ENCODE measurements at places on chromosomes 7 and 10.

DNA sequence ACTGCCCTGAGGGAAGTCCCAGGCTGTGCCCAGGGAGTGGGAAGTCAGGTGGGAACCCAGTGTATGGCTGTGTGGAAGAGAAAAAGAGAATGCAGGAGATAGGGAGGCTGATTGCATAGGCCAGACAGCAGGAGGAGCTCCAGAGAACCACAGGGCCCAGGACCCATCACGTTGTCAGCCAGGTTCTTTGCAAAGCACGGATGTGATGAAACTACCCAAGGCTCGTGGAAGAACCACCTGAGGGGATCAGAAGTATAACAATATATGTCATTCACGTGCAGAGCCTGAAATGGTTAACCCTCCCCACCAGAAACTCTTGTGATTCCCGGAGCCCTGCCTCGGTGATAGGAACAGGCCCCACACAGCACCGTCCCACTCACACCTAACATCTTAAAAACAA lies 83.6 kb downstream of the LARP4B start:
- DNase-seq: no peak

DNA sequence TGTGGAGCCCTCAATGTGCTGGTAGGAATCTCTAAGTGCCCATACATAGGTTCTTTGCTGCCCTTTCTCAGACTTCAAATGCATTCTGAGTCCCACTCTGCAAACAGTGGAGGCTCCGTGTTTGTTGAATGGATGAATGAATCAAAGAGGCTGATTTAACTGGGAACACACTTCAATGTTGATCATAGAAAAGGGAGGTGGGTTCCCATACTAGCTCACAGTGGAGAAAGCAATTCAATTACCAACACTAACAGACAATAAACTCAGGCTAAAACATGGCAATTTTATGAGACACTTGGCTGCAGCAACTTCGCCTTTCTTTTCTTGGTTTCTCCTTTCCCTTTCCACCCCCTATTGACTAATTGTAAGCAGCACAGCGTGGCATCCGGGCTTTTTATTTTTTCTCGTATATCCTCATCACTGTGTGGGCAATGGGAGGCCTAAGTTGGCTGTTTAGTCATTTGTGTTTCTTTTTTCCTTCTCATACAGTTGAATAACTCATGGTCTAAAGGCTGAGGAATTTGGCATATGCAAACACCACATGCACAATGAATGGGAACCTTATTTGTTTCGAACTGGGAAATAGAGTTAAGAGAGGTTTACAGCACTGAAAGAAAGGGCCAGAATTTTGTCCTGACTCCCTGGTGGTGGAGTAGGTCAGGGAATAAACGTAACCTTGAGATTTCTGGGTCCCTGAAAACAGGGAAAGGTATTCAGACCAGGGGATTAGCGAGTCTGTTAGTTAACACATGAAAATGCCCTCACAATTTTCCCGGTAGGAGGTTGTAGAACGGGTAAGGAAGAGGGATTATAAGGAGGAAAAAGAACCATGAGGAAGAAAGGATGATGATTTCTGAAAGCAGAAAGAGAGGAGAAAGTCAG lies 858.5 kb downstream of the KCNMA1 start:
- no peak for DNase-seq

GRCh38 chr7:333393-333764 lies 43.4 kb downstream of the FOXL3 start:
- no peak for DNase-seq

- no peak for DNase-seq
These were observed 527.1 kb upstream of the CELF2 start for GRCh38 chr10:10490581-10490980.

DNA sequence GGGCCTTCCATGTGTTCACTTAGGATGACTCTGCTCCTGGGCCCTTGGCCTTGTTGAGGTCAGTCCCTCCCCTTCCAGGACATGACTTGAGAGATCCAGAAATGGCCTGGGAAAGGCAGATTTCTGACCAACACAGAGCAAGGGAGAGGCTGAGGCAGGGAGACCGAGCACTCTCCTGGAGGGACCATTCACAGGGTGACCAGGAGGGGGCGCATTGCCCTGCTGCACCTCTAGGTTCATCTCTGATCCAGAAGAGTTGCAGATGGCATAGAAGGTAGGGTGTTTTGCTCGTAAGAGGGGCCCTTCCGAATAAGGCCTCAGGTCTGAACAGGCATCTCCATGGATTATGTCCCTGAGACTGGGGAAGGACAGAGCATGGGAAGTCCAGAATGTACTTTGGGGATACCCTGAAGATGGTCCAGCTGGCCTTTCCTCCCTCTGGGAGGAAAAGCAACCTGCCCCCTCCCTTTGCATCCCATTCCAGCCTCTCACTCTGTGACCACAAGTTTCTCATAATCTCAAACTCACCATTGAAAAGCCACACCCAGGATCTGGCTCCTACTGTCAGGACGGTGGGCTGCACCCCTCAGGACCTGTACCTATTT lies 6.6 kb downstream of the DMBT1 start:
- DNase-seq: peak; percentile 53

DNA sequence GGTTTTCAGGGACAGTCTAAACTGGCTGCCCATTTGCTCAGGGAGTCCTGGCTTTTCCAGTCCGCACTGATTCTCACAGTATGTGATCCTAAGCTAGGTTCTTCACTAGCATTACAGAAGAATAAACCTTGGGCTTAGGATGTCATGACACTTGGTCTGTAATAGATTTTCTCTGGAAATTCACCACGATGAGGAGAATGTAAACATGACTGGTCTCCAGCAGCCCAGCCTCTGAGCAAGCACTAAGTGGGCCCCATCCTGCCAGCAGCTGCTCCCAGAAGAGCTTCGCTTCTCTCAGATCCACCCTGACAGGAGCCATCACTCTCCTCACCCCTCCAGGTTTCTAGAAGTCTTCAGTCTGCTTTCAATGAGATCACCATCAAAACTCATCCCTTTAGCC lies 103.7 kb upstream of the ZPBP start:
- DNase-seq: no peak

- no peak for DNase-seq
These were observed 12.9 kb downstream of the UPP1 start for GRCh38 chr7:48101968-48102367.

- DNase-seq: no peak
These were observed 138.0 kb upstream of the PCGF5 start for GRCh38 chr10:91082447-91082846.

DNA sequence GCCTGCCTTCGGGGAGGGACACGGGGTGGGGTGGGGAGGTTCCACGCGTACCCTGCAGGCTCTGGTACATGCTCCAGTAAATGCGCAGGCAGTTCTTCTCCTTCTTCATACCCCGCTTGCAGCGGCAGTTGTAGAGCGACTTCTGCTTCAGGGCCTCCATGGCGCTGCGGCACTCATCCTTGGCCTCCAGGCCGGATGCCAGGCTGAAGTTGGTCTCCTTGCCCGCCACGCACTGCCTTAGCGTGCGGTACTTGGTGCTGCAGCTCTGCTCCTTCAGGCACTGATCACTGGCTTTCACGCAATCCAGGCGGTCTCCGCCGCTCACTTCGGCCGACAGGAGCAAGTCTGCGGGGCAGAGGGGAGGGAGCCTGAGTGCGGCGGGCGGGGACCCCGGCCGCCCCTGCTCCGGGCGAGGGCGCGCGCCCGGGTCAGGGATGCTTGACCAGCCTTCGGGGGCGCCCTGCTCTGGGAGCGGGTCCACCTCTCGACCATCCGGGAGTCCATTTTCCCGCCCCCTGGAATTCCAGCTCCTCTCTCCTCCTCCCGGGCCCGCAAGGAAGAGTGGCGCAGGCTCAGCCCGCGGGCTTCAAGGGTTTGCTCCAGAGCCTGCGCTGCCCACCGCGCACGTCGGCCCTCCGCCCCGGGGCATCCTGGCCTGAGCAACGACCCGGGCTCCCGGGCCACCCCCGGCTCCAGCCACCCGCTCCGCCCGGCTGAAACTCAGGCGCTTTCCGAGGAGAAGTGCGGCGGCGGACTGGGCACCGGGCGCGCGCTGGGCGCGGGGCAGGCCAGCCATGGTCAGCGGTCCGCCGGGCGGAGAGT lies 2.0 kb downstream of the GFRA1 start:
- DNase-seq: peak; percentile 33

DNA sequence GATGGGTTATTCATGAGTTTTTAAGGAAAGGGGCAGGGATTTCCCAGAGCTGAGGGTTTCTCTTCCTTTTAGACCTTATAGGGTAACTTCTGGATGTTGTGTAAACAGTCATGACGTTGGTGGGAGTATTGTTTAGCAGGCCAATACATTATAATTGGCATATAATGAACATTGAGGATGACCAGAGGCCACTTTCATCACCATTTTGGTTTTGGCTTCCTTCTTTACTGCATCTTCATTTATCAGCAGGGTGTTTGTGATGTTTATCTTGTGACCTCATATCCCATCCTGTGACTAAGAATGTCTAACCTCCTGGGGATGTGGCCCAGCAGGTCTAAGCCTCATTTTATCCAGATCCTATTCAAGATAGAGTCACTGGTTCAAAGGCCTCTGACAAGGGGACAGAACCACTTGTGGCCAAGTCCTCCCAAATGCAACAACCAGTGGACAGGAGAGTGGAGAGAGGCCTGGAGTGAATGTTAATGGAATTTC lies 77.3 kb upstream of the RPA3 start:
- no peak for DNase-seq

- no peak for DNase-seq
These were observed 44.3 kb upstream of the EIF4H start for GRCh38 chr7:74129887-74130286.

DNA sequence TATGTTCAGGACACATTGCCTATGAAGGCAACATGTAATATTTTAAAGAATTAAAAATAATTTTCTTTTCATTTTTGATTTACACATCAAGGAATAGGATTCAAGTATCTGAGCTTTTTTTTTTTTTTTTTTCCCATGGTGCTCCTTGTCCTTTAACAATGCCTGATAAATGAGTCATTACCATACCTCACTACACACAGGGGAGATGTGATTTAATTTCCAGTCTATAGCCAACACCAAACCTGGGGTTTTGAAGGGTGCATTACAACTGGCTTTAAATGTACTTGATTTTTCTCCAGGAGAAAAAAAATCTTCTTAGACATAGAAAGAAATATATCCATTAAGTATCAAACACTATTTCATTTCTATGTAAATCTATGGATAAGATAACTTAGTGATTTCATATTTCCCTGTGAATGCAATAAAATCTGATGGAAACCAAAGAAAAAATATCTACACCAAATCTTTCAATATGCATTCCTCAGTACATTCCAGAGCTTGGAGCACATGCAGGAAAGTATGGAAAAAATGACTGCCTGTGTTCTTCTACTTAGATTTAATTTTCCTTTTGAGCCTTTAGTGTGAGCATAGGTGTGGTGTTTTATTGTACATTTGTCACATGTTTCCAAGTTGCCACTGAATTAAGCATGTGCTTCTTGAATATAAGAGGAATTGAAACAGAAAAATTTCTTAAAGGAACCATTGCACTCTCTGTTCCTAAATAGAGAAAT lies 204.8 kb upstream of the MEOX2 start:
- no peak for DNase-seq

GRCh38 chr7:101985057-101985902 lies 167.9 kb downstream of the CUX1 start:
- no peak for DNase-seq

- DNase-seq: no peak
These were observed 3.2 kb upstream of the DUSP5 start for GRCh38 chr10:110494532-110494931.

DNA sequence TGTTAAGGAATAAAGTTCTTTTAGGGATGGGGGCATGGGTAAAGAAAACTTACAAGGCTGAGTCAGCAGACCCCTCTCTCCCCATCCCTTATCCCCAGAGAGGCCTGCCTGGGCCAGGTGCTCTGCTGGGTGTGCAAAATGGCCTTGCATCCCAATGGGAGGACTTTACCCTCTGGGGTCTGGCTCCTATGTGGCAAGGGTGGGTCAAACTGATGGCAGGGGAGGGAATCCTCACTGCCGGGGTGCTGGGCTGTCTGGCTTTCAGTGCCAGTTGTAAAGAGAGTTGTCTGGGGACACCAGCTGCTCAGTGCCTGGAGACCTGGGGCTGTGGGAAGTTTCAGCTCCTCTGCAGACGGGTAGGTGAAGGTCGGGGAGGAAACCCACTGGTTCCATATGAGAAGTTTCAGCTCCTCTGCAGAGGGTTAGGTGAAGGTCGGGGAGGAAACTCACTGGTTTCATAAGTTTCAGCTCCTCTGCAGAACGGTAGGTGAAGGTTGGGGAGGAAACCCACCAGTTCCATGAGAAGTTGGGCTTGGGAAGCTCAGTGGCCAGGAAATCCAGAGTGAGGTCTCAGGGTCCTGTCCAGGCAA lies 127.2 kb upstream of the PODXL start:
- no peak for DNase-seq

GRCh38 chr10:77027141-77027540 lies 610.5 kb downstream of the KCNMA1 start:
- no peak for DNase-seq

GRCh38 chr10:86104611-86105145 lies 261.9 kb downstream of the GRID1 start:
- no peak for DNase-seq
